ENCODE measurements at places on chromosomes 2 and 18.

GRCh38 chr2:8927510-8928455 lies 75.7 kb downstream of the MBOAT2 start:
- no peak for DNase-seq

DNA sequence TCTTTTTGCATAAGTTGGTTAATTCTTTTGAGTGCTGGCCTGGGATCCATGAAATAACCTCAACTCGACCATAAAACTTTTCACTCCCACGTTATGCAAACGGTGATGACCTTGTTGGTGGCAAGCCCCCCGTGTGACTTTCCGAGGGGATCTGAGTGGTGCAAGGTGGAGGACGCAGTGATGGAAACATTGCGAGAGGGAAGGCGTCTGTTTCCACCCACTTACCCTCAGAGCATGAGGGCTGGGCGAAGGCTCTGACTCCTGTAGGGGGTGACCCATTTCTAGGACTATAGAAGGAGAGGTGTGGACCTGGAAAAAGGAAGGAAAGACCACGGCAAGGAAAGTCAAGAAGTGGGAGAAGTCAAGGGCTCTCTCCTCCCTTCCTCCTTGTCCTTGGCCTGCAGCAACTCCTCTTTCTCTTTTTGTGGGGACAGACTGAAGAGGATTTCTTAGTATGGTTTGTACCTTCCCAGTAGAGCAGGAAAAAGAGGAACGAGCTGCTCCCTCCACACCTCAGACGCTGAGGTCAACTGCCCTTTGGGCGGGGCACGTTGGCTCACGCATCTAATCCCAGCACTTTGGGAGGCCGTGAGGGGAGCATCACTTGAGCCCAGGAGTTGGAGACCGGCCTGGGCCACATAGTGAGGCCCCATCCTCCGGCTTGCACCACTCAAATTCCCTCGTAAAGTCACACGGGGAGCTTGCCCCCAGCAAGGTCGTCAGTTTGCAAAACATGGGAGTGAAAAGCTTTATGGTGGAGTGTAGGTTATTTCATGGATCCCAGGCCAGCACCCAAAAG lies 15.5 kb upstream of the CD8A start:
- DNase-seq = no peak

- no peak for DNase-seq
Observed at GRCh38 chr2:170524828-170525565, 190.1 kb upstream of the SP5 start.

GRCh38 chr2:88199912-88200682 lies 30.0 kb downstream of the THNSL2 start:
- no peak for DNase-seq

DNA sequence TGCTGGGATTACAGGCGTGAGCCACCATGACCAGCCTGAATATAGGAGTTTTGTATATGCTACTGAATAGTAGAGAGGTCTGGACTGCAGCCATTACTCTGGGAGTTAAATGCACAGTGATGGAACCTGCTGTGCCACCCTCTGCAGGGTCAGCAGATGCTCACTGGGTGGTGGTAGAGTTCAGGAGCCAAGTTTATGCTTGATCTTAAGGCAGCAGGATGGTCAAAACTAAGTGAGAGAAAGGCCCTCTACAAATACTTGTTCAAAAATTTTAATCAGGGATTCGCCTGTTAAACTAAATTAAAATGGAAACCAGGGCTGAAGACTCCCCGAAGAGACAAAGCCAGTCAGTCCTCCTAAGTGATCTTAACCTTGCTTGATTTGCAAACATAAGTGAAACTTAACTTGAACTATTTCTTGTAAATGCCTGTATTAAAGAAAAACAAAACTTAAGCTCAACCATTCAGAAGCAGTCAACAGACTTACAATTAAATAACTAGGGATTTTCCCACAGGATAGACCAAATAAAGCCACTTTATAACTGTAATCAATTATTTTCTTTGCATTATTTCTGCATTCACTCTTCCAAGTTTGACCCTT lies 4.2 kb upstream of the WDFY1 start:
- DNase-seq = no peak

DNA sequence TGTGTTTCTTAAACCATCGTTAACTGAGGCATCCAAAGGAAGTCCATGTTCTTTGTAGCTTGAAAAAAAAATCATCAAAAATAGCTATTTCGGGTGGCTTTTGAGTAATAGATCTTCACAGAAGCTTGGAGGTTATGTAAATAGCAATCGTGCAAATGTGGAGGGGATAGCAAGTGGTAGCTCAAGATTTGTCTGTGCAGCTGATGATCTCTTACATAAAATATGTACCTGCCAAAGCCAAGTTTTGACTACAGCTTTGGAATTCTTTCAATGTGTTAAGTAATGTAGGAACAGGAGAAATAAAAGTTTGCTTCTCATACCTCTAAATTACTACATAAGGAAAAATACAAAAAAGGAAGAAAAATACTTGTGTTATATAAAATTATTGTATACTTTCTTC lies 1432.0 kb downstream of the DPP10 start:
- DNase-seq = no peak

DNA sequence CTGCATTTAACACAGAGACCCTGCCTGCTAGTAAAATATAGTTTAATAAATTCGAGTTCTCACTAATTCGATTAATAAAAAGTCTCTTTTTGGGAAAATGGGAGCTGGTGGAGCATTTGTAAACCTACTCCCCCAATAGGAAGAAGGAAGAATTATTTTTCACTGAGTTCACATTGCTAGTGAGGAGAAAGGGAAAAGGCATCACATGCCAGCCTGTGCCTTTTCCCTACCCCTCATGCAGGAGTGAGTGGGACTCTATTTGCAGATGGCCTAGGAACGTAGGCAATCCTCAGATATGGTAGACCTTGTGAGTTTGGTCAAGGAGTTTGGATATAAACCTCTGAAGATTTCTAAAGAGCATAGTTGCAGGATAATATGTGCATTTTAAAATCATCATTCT lies 218.4 kb upstream of the TRIB2 start:
- no peak for DNase-seq

DNA sequence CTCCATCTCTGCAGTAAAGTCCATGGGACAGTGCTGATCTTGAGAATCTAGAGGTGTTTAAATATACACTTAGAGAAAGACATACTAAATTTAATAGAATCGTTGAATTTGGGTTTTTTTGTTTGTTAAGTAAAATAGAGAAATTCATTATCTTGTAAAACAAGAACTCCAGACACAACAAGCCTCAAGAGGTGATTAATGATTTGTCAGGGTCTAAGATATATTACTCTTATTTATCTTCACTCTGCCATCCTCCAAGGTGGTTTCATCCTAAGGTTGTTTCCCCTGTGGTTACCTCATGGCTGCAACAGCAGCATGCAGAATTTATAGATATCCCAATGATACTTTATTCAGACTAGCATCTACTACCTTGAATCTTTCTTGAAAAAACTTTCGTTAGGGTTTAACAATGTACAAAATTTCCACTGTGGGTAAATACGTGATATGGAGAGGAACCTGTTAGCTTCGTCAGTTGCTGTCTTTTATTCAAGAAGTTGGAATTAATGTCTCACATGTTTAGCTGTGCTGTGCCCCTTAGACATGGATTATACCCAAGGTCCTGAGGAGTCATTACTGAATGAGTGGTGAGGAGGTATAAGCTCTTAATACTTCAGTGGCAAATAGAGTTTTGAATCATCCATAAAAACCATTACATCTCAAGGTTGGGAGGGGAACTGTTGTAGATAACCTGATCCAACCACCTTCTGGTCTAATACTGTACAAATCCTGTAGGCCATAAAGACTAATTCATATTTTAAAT lies 128.0 kb downstream of the GPD2 start:
- no peak for DNase-seq

GRCh38 chr18:40233931-40234616 lies 1721.0 kb upstream of the PIK3C3 start:
- no peak for DNase-seq

DNA sequence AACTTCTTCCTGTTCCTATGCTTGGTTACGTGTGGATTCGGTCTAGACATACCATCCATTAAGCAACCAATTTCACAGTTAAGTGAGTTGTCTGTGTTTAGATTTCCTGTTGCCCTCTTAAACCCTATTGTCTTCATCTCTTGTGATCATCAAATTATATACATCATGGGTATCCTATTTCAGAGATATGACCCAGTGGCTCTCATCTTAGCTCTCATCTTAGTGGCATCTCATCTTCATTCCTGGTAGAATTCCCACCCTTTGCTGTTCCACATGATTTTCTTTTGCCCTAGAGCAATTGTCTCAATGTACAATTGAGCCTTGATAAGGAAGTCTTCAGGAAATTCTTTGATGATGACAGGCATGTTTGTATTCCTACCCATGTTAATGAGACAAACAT lies 29.4 kb upstream of the FN1 start:
- no peak for DNase-seq

DNA sequence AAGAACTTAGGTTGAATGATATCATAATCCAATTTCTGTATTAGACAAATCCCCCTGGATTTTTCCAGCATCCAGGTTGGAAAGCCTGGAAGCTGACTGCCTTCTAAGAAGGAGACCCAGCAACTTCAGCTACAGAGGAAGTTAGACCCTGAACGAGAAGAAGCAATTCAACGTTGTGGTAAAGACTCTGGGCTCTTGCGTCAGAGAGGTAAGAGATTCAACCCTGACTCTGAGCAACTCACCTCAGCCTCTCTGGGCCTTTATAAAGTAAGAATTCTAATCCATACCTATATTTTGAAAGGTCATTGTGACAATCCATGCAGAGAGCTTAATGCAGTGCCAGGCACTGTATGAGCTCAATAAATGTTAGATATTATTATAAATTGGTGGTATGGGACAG lies 9.7 kb downstream of the E2F6 start:
- no peak for DNase-seq

GRCh38 chr2:223597076-223597475 lies 5.1 kb downstream of the SCG2 start:
- no peak for DNase-seq

DNA sequence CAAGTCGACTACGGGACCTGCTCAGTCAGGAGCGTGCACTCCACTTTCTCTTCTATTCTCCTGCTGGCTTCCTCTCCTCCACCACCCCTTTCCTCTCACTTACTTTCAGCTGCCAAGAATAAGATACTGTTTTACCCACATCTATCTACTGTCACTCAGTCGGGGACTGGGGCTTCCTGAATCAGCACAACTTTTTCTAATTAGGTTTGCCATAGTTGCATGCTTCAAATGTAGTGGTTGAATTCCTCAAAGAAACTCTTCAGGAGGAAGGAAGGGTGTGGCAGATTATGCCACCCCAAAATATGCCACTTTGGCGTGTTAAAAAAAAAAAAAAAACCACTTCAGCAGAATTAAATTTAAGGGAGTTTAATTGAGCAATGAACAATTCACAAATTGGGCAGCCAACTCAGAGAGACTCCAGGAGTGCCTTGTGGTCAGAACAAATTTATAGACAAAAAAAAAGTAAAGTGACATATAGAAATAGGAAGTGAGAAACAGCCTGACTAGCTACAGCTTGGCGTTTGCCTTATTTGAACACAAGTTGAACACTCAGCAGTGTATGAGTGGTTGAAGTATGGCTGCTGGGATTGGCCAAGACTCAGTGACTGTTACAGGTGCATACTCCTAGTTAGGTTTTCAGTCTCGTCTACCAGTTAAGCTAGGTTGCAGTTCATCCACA lies 32.5 kb upstream of the RMDN2 start:
- DNase-seq = no peak

- DNase-seq = no peak
Observed at GRCh38 chr2:41856946-41857345, 190.9 kb upstream of the PKDCC start.

GRCh38 chr2:147223553-147224060 lies 621.2 kb upstream of the ACVR2A start:
- no peak for DNase-seq

- DNase-seq = no peak
Observed at GRCh38 chr2:11925295-11926066, 179.0 kb downstream of the LPIN1 start.

- DNase-seq = no peak
Observed at GRCh38 chr18:5979971-5980457, 84.7 kb upstream of the TMEM200C start.

DNA sequence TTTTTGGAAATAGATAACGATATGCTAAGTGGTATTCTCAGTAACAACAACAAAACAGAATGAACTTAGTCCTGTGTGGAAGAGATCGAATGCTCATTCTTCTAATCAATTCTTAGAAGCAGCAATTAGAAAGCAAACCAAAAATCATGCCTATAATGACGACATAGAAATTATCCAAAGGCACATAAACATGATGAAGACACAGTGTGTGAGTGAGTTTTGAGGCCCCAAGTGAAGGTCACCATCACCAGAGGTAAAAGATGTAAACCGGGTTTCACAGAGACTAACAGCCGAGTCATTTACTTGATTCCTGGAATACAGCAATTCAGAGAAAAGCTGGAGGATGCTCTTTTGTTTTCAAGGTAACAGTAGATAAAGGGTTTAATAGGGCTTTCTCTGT lies 509.2 kb downstream of the TDRD15 start:
- no peak for DNase-seq

DNA sequence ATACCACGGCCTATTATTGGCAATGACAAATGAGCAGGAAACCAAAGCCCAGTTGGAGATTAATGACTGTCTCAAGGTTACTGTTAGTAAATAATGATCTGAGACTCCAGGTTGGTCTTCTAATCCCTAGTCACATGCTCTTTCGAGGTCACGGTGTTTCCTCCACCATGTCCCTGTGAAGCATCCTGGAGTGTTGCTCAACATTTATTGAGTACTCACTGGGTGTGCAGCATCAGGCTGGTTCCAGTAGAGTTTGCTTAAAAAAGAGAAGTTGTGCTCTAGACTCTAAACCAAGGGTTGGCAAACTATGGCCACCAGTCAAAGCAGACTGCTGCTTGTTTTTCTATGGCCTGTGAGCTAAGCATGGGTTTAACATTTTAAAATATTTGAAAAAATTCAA lies 263.8 kb upstream of the ATP5MC3 start:
- no peak for DNase-seq

- no peak for DNase-seq
Observed at GRCh38 chr2:95799892-95800291, 191.7 kb downstream of the ANKRD36C start.

DNA sequence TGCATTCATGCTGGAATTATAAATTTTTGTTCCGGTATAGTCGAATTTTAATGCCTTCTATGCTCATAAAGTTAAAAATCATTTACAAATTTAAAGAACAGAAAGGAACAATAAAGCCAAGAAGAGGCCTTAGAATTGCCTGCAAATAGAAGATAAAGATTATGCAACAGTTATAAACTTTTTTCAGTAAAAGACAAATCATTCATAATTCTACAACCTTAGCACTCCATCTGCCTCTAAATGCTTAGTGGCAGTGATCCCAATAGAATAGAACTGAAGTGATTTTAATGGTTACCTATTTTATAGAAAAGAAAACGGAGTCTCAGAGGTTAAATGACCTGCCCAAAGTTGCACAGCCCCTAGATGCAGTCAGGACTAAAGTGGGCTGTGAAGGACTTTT lies 211.2 kb downstream of the AGPS start:
- DNase-seq = no peak

DNA sequence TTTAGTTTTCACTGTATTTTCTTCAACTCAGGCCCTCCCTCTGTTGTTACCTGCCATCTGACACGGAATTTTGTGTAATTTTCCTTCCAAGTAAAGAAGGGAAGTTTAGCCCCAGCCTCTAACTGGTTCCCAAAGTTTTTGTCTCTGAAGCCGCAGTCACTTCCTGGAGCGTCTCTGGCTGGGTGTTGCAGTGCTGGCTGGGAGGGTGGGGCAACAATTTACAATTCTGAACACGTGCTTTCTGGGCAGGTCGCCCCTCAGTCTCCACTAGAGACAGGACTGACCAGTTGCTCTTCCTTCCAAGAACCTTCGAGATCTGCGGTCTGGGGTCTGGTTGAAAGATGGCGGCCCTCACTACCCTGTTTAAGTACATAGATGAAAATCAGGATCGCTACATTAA lies 3.5 kb downstream of the CNDP2 start:
- no peak for DNase-seq

Measured in activated naive CD4-positive, alpha-beta T cell (primary cell).